ENCODE measurements at places on chromosomes 16 and 17.
A peak's percentile ranks its signal among the peaks of the same experiment; 100 is the strongest.

DNA sequence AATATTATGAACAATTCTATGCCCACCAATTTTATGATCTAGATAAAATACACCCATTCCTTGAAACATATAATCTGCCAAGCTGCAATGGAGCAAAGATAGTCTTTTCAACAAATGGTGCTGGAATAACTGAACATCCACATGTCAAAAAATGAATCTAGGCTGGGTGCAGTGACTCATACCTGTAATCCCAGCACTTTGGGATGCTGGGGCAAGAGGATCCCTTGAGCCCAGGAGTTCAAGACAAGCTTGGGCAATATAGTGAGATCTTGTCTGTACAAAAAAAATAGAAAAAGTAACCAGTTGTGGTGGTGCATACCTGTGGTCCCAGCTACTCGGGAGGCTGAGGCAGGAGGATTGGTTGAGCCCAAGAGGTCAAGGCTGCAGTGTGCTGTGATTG is 92.5 kb downstream of the N4BP1 start:
- no peak for DNase-seq

- no peak for DNase-seq
These were observed 655 bp upstream of the GPR139 start for GRCh38 chr16:20074099-20074991.

DNA sequence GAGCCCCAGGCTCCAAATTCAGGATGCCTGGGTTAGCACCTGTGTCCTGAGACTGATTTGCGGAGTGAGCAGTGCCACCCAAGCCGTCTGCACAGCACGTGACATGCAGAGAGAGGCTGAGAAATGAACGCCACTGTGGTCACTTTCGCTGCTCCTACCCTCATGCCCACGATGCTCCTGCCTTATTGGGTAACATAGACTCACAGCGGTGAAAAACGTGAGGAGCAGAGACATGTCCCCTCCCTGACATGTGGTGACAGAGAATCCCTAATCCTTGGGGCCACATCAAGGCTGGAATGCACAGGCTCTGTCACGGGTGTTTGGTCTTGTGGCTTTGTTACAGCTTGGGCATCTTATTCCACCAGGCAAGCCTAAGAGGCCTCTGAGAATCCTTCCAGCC is 52.1 kb upstream of the CACNG5 start:
- no peak for DNase-seq

GRCh38 chr16:20122011-20122410 is 48.3 kb upstream of the GPR139 start:
- no peak for DNase-seq

DNA sequence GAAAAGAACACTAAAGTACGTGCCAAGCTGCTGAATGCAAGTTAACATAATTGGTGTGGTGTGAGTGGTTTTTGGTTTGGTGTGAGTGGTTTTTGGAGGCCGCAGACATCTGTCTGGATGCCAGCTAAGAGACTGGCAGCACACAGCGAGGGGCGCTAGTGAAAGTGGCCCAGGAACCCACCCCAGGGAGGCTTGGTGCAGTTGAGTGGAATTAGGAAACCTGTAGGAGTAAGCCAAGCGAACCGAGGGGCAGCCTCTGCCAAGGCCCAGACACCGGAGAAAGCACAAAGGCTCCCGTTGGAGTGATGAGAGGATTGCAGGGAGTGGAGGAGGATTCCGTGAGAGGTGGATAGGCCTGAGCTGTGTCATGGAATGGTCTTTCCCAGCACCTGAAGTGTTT is 24.6 kb upstream of the SLC5A11 start:
- DNase-seq: no peak

GRCh38 chr17:75783069-75783783 is 1.4 kb upstream of the UNK start:
- peak; percentile 87 for DNase-seq

GRCh38 chr16:63650550-63650949 is 1471.3 kb downstream of the CDH11 start:
- no peak for DNase-seq

- peak; percentile 15 for DNase-seq
These were observed 16.1 kb upstream of the MTSS2 start for GRCh38 chr16:70701998-70702397.

DNA sequence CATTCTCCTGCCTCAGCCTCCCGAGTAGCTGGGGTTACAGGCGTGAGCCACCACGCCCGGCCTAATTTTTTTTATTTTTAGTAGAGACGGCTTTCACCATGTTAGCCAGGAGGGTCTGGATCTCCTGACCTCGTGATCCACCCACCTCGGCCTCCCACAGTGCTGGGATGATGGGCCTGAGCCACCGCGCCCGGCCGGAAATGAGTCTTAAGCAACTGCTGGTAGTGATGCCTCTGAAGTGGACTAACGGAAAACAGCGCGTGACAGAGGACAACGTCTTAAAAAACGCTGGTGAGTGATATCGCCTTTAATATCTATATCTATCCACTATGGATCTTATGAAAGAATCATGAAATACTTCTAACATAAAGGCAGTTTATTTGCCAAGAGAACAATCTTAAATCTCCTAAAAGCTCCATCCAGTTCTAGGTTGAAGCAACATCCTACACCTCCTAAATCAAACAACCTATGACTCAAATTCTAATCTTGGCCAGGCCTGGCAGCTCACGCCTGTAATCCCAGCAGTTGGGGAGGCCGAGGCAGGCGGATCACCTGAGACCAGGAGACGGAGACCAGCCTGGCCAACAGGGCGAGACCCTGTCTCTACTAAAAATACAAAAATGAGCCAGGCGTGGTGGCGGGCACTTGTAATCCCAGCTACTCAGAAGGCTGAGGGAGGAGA is 69.8 kb downstream of the NXN start:
- DNase-seq: no peak

GRCh38 chr17:75684924-75685323 is 17.8 kb downstream of the SAP30BP start:
- DNase-seq: no peak

DNA sequence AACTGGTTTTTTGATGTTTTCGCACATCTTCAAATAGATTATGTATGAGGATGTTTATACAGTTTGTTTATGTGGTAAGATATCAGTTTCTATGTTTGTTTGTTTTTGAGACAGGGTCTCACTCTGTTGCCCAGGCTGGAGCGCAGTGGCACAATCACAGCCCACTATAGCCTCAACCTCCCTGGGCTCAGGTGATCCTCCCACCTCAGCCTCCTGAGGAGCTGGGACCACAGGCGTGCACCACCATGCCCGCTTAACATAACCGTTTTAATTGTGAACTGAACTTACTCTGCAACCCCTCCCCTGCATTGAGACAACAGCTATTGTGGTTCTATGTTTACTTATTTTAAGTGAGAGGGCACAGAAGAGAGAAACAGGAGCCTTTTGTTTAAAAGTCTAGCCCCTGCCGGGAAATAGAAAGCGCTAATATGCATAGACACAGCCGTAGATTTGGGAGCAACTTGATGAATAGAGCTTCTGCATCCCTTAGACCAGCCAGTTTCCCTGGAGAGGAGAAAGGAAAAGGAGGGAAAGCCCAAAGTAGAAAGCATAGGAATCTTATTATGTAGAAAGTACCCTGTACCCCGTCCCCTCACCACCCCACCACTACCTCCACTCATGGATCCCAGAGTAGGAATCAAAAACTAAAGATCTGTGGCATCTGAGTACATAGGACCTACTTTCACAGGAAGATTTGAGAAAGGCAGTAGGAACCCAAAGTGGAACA is 19.6 kb upstream of the APPBP2 start:
- no peak for DNase-seq

- DNase-seq: no peak
These were observed 540 bp downstream of the PPP4C start for GRCh38 chr16:30076276-30076791.

DNA sequence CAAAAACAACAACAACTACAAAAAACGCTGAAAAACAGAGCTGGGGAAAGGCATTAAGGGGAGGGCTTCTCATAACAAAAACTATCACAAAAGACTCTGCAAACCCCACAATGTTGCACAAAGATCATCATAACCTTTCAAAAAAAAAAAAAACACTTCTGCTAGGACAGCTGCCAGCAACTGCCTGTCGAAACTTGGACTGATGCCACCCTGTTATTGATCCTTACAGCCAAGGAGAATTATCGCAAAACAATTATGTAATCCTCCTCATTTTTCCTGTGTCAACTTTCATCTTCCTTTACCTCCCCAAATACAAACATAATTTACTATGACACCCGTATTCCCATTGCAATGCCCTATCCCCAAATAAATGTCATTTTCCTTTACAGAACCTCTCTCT is 9.3 kb downstream of the CCDC40 start:
- DNase-seq: peak; percentile 86

DNA sequence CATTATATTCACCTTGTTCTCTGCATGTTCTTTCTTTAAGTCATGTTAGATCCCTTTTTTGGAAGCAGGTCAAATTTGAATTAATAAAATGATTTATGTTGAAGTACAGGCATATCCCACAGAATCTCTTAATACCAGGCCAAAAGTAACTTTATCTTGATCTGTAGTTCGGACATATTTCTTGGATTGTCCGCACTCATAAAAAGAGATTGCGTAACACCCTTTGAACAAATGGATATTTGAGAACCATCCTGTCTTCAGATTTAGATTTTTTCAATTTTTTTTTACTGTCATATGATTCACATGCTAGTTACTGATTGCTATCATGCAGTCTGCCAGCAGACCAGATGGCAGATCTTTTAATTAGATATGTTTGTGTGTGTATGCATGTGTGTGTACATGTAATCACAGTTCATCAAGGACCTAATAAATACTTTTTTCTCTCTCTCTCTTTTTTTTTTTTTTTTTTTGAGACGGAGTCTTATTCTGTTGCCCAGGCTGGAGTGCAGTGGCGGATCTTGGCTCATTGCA is 352.6 kb downstream of the WWOX start:
- DNase-seq: no peak

DNA sequence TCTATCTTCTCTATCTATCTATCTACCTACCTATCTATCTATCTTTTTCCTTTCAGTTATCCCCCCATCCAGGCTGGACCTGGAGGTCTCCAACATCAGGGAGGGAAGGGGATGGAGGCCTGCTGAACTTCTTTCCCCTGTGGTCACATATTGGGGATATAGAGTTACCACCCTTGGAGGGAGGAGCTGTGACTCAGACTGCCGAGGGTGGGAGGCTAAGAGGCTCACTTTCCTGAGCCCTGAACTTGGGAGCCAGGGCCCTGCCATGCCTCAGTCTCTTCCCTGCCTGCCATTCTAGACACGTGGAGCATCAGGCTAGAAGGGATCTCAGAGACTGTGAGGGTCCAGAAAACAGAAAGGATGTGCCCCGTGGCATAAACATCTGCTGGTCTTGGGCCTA is 8.4 kb downstream of the LRRC3C start:
- no peak for DNase-seq

DNA sequence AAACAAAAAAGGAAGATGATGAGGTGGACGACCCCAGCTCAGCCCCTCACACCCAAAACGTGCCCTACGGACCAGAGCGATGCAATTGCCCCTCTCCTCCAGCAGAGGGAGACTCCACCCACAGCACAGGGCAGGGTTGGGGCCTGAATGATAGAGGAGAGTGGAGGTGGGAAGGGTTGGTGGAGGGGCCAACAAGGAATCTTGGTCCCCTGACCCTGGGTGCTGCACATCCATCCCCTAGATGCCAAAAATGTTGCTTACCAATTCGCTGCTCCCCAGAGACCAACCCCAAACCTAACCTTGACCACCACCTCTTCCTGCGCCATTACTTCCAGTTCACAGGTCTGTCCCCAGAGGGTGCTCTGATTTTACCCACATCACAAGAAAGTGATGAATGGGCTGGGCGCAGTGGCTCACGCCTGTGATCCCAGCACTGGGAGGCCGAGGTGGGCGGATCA is 12.9 kb downstream of the P2RX5 start:
- DNase-seq: no peak

DNA sequence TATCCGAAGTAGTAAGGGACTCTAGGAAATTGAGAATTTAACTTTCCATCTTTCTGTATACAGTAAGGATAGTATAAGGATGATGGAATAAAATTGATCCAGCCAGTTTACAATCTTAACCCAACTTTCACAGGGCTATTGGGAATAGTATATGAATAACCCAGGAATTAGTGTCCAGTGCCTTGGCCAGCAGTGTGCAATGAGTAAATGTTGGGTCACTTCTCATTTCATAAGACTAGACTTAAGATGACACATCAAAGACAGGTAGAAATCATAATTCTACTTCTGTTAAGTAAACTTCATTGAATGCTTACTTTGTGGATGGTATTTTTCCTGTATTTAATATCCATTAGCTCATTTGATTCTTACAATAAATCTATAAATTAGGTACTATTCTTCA is 949.6 kb upstream of the GOT2 start:
- no peak for DNase-seq

- no peak for DNase-seq
These were observed 13.3 kb downstream of the CDR2 start for GRCh38 chr16:22360963-22361659.

- no peak for DNase-seq
These were observed 19.9 kb upstream of the WDR45B start for GRCh38 chr17:82668024-82668630.

DNA sequence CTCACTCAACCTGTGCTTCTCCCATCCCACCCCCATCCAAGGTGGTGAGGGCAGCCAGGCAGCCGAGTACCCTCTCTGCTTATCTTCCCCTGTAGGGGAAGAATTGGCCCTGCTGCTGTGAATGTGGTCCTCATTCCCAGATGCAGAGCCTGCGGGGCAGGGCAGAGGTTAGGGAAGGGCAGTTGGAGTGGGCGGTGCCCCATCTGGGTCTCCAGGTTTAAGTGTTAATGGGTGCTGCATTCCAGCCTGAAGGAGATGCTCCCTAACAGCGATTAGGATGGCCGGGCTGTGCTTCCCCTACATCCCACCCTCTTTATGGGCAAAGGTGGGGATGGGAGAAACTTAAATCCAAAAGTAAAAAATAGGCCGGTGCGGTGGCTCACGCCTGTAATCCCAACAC is 12.1 kb downstream of the TMEM95 start:
- no peak for DNase-seq

- no peak for DNase-seq
These were observed 59.8 kb downstream of the CDH11 start for GRCh38 chr16:65061935-65062518.

GRCh38 chr17:3318336-3318735 is 20.2 kb upstream of the OR3A1 start:
- DNase-seq: no peak

GRCh38 chr16:48137822-48138221 is 18.0 kb downstream of the ABCC12 start:
- DNase-seq: no peak

DNA sequence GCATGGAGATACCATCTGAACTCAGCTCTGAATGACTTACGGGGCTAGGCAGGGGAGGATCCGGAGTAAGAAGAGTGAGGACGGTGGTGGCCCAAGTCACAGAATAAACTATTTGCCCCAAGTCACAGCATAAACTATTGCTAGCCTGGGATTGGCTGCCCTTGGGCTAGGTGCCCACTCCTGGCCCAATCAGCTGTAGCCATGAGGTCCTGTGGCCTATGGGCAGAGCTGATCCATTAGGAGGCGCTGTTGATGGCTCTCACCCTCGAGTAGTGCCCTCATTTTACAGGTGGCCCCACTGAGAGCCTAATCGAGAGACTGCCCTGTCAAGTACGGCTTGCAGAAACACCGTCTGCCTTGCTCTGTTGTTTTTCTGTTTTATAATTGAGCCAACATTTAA is 62.3 kb upstream of the ZNF423 start:
- DNase-seq: no peak

- no peak for DNase-seq
These were observed 131.5 kb upstream of the TNRC6C start for GRCh38 chr17:77827039-77827438.
